ENCODE measurements at places on chromosomes 1 and 21. TPM values are rescaled to one million over a fixed set of nuclear protein-coding genes. Genes with fewer than 3 reads are reported as not detected.

The TOMM40L gene
- total RNA-seq = 6.0 TPM

DNA sequence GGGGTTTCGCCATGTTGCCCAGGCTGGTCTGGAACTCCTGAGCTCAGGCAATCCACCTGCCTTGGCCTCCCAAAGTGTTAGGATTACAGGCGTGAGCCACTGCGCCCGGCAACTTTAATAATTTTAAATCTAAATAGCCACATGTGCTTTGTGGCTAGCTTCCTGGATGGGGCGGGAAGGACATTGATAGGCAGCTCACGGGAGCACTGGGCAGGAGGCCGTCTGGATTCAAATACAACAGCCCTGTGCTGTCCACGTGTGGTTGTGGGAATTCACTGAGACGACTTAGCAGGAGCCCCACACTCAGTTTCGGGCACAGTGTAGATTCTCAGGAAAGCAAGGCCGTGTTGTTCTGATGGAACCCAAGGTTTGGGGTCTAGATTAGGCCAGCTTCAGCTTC is 177.1 kb downstream of the ETS2 start:
- DNase-seq = no peak

GRCh38 chr21:24223624-24224023 is 1383.7 kb downstream of the MRPL39 start:
- DNase-seq = no peak

The RGSL1 gene
- total RNA-seq = not detected

DNA sequence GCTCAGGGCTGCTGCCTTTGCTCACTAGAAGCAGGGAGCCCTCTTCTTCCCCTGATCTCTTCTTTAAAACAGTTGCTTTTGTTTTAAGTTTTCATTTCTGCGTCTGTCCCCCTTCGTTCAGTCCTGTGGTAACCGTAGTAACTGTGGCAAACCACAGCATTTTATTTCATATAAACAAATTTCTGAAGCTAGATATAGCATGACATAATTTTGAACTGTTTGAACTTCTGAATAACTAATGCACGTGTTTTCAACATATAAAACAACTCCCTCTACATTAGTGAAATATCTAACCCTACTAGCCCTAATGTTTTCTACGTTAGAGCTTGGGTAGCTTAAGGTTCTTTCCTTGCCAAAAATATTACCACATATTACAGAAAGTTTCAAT is 104.6 kb downstream of the DISP1 start:
- DNase-seq = no peak

DNA sequence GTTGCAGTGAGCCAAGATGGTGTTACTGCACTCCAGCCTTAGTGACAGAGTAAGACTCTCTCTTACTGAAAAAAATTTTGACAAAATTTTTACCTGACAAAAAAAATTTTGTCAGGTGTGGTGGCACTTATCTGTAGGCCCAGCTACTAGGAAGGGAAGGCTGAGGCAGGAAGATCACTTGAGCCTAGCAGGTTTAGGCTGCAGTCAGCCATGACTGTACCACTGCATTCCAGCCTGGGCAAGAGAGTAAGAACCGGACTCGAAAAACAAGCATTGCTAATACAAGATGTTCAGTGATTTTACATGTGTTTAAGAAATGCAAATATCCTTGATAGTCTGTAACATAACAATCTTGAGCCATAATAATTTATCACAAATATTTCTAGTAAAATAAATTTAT is 46.9 kb downstream of the USP48 start:
- no peak for DNase-seq

GRCh38 chr1:203873094-203873493 is 11.7 kb downstream of the SNRPE start:
- DNase-seq = no peak

GRCh38 chr1:171566467-171566866 is 55.6 kb upstream of the MYOCOS start:
- no peak for DNase-seq

GRCh38 chr1:236888903-236889302 is 93.8 kb downstream of the MTR start:
- no peak for DNase-seq

- no peak for DNase-seq
These were observed 4.2 kb downstream of the C1orf159 start for GRCh38 chr1:1111516-1112236.

The C1orf87 gene
- not detected for total RNA-seq

GRCh38 chr1:51230501-51231078 is 5.5 kb upstream of the RNF11 start:
- no peak for DNase-seq

DNA sequence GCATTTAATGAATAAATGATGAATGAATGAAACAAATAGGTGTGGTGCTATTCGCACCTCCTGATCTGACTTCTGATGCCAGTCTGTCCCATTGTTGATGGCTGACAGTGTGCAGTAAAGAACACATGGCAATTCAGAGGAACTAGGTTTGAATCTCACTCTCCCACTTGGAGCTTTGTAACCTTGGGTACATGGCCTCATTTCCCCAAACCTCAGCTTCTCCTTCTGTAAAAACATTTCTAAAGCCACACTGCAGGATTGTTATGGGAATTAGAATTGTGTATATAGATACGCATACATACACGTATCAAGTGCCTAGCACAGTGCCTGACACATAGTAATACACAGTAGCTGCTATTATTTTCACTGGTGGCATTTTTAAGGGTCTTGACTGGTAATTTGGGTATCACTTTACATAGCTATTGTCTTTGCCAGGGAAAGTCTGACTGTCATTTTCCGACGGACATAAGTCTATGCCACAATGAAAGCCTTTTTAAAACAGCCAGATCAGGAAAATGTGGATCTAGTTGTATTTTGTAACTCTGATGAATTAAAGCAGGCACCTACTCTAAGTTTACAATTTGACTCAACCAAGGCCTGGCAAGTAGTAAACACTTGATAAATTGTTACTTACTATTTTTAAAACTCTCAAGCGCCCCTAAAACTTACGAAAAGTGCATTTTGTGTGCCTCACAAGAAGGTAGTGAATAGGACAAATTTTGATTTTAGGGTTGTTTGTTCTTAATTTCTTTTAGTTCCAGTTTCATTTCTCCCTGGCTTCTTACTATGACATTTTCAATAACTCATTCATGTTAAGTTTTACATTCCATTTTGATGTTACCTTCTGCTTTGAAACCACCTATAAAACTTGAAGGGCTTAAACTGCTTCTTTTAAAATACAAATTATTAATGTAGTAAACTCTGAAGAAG is 164.4 kb downstream of the SDCCAG8 start:
- DNase-seq = no peak

DNA sequence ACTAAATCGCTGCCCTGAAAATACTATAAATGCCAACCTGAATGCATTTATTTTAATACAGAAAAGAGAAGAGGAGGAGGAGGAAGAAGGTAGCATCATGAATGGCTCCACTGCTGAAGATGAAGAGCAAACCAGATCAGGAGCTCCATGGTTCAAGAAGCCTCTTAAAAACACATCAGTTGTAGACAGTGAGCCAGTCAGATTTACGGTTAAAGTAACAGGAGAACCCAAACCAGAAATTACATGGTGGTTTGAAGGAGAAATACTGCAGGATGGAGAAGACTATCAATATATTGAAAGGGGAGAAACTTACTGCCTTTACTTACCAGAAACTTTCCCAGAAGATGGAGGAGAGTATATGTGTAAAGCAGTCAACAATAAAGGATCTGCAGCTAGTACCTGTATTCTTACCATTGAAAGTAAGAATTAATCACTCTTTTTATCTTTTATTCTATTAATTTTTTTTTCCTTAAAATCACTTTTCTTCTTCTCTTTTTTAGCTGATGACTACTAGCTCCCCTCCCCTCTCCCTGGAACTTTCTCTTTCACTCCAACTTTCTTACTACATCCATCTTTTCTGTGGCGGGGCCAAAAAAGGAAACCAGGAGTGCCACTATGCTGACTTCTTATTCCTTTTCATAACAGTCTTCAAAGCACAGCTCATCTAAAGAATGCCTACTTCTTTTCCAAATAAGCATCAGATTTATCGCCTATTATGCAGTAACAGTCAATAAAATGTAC is 36.3 kb downstream of the FUBP1 start:
- no peak for DNase-seq

GRCh38 chr1:94527447-94528031 is 14.0 kb downstream of the F3 start:
- no peak for DNase-seq

The OR10R2 gene
- total RNA-seq = not detected

- DNase-seq = no peak
These were observed 70.0 kb downstream of the KCTD3 start for GRCh38 chr1:215637041-215637573.

- DNase-seq = no peak
These were observed 6.6 kb downstream of the FCMR start for GRCh38 chr1:206915030-206915735.

The SUSD4 gene
- total RNA-seq = 6.3 TPM

The TENT5C gene
- total RNA-seq = 15.4 TPM

DNA sequence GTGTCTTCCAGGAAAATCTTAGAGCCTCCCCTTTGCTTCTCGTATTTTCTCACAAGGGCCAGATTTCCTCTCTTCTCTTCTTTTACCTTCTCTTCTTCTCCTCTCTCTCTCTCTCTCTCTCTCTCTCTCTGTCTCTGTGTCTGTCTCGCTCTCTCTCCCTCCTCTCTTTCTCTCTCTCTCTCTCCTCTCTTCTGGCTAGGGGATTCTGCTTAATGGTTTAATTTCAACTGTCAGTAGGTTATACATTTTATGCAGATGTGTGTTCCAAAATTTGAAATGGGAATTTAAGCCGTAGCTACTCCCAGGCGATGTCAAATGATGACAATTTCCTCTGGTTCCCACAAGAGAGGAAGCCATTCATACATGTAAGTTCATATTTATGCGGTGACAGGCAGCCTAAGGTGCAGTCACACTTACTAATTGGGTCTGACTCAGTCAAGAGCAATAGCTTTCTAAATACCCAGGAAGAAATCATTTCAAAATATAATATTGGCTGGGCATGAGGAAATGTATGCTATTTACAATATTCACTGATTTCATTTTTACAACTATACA is 1.4 kb downstream of the DSCAM start:
- no peak for DNase-seq

GRCh38 chr1:154666051-154666790 is 58.2 kb upstream of the ADAR start:
- DNase-seq = no peak

GRCh38 chr1:172487550-172487949 is 43.7 kb upstream of the PIGC start:
- no peak for DNase-seq

GRCh38 chr1:3242408-3243260 is 173.6 kb downstream of the PRDM16 start:
- no peak for DNase-seq

The CYP2J2 gene
- total RNA-seq = 14.2 TPM

DNA sequence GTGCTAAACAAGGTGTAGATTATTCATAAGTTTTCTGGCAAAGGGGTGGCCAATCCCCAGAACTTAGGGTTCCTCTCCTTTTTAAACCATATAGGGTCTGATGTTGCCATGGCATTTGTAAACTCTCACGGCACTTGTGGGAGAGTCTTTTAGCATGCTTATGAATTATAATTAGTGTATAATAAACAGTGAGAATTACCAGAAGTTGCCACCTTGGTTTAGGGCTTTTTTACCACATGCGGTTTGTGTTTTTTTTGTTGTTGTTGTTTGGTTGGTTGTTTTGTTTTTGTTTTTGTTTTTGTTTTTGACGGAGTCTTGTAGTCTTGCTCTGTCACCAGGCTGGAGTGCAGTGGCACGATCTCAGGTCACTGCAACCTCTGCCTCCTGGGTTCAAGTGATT is 8.9 kb upstream of the LAX1 start:
- no peak for DNase-seq

- DNase-seq = no peak
These were observed 329.4 kb upstream of the ESRRG start for GRCh38 chr1:217052626-217053025.
